ENCODE measurements at places on chromosomes 6 and 20.

GRCh38 chr6:37657112-37657886 is 40.4 kb downstream of the MDGA1 start:
- DNase-seq: no peak

DNA sequence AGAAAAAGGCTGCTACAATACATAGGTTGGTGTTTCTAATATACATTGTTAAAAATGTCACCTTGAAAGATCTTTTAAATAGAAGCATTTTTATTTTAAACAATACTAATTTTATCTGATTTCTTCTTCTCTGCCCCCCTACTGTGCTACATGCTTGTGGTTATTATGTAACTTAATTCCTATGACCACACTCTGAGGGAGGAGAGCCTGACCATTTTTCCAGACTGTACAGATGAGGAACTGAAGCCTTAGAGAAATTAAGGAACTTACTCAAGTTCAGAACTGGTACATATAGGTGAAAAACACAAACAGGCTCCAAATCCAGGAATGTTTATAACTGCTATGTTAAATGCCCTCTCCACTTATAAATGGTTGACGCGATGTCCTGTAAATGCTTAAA is 43.4 kb upstream of the ARHGAP18 start:
- no peak for DNase-seq

DNA sequence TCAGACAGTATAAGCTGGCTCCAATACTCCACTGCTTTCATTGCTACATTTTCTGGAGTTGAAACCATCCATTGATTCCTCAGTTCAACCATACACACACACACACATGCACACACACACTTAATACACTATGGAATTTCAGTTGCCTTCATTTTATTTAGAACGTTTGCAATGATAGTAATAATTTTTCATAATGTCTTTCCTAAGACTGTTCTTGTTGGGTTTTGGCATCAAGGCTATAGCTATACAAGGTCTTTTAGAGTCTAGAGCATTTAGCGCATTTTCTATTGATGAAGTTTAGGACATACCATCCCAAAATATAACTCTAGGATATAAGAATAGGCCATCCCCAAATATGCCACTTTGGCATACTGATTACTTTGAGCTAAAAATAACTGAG is 15.5 kb upstream of the TPD52L1 start:
- DNase-seq: no peak

- DNase-seq: no peak
Observed at GRCh38 chr6:147577488-147577887, 69.0 kb downstream of the SAMD5 start.

GRCh38 chr6:12233693-12234571 is 56.2 kb upstream of the EDN1 start:
- no peak for DNase-seq

DNA sequence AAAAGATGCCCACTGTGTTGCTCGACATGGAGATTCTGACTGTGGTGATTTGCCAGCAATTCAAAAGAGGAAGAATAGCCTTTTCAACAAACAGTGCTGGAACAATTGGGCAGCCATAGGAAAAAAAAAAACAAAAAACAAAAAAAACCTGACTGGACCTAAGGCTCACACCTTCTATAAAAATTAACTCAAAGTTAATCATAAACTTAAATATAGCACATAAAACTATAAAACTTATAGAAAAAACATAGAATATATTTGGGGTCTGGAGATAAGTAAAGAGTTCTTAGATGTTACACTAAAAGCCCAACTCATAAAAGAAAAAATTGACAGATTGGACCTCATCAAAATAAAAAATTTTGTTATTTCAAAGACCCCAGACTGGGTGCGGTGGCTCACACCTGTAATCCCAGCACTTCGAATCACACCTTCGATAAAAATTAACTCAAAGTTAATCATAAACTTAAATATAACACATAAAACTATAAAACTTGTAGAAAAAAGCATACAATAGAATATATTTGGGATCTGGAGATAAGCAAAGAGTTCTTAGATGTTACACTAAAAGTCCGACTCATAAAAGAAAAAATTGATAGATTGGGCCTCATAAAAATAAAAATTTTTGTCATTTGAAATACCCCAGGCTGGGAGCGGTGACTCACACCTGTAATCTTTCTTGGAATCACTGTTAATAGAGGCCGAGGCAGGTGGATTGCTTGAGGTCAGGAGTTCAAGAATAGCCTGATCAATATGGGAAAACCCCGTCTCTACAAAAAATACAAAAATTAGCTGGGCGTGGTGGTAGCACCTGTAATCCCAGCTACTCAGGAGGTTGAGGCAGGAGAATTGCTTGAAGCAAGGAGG is 115.6 kb upstream of the FAM83B start:
- no peak for DNase-seq

GRCh38 chr6:146543940-146544615 is 445 bp downstream of the RAB32 start:
- no peak for DNase-seq

GRCh38 chr6:43122146-43122545 is 46.0 kb downstream of the PTK7 start:
- no peak for DNase-seq

DNA sequence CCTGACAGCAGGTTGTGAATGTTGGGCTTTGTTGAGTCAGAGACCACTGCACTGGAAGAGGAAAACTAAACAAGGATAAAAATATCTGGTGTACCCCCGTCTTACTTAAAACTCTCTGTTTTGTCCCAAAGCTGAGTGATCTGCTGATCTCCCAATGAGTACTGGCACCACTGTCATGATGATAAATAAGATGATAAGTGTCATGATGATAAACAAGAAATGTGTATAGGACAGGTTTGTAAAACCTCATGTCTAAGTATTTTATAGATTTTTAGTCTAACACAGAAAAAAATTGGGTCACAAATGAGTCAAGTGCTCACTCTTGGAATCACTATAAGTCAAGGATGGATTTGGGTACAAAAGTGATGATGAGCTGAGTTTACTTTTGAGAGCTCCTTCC is 8.5 kb upstream of the SIM1 start:
- no peak for DNase-seq

DNA sequence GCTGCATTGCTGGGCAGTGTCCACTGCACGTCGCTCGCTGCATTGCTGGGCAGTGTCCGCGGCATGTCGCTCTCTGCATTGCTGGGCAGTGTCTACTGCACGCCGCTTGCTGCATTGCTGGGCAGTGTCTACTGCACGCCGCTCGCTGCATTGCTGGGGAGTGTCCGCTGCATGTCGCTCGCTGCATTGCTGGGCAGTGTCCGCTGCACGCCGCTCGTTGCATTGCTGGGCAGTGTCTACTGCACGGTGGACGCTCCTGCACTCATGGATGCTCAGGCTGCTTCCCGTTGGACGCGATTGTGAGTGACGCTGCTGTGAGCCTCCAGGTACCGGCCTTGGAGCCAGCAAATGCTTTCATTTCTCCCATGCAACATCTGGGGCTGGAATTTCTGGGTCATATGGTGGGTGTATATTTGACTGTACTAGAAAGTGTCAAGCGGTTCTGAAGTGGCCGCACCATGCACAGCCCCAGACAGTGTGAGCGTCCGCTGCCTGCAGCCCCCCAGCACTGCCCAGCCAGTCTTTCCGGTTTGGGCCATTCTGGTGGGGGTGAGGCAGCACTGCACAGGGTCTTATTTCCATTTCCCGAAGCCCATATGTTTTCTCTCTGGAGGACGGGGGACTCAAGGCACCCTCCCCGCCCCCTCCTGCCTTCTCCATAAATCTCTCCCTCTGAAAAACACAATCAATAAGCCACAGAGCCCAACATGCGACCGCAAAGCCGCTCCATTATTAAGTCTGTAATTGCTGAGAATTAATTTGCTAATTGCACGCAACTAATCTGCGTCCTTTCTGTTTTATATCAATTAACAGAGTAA is 97.4 kb downstream of the YTHDF1 start:
- DNase-seq: no peak

DNA sequence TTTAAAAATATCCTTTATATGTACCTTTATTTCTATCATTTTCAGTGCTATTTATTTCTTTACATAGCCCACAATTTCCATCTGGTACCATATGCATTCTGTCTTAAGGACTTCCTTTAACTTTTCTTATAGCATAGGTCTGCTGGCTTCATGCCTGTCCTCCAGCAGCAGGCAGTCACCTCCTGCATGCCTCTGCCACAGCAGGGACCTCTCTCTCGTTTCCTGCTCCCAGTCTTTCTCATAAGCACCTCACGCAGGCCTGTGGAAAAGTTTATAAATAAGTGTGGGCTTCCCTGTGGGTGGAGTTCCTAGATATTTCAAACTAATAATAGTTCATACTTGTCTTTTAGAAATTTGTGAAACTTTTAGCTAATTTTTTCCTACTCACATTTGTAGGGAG is 133.9 kb downstream of the KCNQ5 start:
- DNase-seq: no peak

DNA sequence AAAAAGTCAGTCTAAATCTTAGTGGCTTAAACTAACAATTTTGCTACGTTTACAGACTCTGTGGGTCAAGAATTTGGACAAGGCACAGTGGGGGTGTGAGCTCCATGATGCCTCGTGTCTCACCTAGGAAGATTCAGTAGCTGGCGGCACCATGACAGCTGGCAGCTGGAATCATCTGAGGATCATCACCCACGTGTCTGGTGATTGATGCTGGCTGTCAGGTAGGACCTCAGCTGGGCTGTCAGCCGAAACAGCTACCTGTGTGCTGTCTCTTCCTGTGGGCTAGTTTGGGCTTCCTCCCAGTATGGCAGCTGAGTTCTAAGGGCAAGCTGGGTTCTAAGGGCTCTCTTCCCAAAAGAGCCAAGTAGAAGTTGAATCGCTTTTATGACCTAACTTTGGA is 26.4 kb upstream of the DLGAP4 start:
- no peak for DNase-seq

DNA sequence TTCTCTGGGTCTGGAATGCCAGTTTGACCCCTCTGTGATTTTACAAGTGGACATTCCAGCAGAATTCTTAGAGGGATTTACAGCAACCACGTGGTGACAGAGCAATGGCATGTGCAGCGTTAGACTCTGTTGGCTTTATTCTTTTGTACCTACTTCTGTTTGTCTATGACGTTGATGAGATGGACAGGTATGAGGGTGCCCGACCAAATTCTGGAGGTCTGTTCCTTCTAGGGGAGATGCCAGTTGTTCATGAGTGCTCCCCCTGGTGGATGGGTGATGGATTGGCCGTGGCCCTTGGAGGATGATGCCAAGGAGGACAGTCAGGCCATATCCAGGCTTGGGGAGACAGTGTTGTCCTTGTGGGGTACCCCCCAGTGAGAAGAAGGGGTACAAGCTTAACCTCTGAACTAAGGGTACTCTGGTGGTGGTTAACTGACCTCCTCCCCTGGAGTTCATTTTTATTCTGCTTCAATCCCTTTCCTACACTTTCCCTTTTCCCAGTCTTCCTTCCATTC is 198.6 kb downstream of the DTNBP1 start:
- DNase-seq: peak; percentile 50

- DNase-seq: no peak
Observed at GRCh38 chr6:7765575-7766325, 39.9 kb downstream of the BMP6 start.

GRCh38 chr20:33894798-33895197 is 83.7 kb downstream of the CHMP4B start:
- no peak for DNase-seq

- DNase-seq: no peak
Observed at GRCh38 chr6:40887079-40887791, 151.8 kb downstream of the UNC5CL start.

- no peak for DNase-seq
Observed at GRCh38 chr6:113672491-113673149, 184.5 kb upstream of the MARCKS start.

- no peak for DNase-seq
Observed at GRCh38 chr6:151255811-151256210, 16.0 kb downstream of the AKAP12 start.

- DNase-seq: no peak
Observed at GRCh38 chr6:7165002-7165889, 57.5 kb downstream of the RREB1 start.

- no peak for DNase-seq
Observed at GRCh38 chr6:75203721-75204120, 2.1 kb downstream of the COL12A1 start.

DNA sequence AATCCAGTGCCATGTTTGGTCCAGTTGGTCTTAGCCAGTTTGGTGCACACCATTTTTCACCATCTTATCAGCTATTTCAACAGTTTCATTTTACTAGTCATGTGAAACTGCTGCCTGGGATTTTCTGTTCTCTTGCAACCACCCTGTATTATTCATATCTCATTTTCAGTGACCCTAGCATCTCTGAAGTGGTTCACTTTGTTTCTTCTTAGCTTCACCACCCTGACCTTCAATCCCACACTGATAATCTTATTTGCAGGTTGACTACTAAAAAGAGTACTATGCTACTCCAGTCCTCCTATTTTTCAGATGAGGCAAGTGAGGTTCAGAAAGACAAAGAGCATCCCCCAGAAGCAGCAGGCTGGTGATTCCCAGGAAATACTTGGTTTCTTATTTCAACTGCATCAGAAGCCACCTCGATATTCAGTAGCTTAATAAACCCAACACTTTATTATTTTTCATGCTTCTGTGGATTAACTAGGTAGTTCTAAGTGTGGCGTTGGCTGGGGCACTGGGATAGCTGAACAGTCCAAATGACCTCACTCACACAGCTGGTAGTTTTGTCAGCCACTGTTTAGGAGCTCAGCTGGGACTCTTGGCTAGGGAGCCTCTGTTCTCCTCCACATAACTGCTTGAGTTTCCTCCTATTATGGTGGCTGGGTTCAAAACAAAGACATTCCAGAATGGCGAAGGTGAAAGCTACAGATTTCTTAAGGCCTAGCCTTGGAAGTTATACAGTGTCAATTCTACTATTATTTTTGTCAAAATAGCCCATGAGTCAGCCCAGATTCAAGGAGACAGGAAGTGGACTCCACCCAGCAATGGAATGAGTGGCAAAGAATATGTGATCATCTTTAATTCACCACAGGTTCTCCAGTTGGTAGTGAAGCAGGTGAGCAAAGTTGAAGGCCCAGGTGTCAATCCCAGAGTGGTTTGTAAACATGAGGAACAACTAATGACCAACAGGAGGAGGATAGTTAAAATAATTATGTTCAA is 40.6 kb downstream of the BPIFB4 start:
- no peak for DNase-seq
